ENCODE measurements at places on chromosomes 12 and 14.

DNA sequence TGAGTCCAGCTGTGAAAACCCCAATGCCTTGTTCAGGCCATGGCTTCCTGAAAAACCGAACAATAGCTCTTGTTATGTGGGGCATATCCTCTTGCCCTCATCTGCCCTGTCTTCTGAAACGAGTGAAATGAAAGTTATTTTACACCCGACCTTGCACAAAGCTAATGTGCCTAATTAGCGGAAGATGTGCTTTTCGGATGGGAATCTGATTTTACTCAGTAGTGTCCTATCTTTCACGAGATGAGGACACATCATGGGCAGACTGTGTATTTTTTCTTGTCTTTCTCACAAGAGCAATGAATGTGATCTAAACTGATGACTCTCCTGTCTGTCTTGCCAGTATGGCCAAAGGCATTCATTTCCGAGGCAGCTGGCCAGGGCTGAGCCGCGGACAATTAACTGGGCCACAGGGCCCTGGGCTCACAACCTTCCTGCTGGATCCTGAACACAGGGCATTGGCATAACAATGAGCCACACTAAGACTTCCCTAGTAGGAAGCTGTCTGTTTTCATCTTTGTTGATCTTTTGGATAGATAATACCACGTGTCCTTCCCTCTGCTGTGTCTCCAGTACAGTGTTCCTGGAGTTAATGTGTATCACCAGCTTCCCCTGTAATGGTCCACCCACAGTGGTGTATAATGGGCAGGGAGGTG lies 86.0 kb upstream of the HIF1A start:
- no peak for DNase-seq

DNA sequence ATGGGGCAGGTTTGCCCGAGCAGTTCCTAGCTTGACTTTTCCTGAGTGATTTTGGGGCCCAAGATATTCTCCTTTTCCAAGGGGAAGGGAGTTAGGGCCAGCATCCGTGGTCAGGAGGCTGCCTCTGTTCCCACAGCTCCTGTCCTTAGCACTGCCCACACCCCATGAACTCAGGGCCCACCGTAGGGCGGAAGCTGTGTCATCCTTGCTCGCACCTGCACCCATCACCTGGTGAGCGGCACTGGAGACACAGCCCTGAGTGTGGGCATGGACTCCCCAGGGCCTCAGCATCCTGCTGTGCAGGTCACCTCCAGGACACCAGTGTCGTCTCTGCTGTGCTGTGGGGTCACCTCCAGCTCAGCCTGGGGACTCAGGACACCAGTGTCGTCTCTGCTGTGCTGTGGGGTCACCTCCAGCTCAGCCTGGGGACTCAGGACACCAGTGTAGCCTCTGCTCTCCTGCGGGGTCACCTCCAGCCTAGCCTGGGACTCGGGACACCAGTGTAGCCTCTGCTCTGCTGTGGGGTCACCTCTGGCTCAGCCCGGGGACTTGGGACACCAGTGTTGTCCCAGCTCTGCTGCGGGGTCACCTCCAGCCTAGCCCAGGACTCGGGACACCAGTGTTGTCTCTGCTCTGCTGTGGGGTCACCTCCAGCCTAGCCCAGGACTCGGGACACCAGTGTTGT lies 322.9 kb downstream of the ADGRD1 start:
- DNase-seq, result no peak

DNA sequence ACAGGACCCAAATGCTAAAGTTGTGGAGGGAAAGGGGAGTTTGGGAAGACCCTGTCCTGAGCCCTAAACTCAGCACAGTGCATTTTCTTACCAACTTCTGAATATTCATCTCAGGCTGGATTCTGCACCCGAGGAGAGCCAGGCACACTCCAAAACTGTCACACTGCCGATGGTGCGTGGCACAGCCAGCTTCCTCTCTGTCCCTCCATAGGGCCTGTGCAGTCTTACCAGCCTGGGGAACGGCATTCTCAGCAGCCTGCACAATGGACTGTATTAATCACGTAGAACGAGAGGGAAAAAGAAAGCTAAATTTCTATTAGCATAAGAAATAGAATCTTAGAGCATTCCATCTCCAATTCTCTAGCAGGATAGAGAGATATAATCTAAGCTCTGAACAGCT lies 71.3 kb upstream of the GPATCH2L start:
- no peak for DNase-seq

DNA sequence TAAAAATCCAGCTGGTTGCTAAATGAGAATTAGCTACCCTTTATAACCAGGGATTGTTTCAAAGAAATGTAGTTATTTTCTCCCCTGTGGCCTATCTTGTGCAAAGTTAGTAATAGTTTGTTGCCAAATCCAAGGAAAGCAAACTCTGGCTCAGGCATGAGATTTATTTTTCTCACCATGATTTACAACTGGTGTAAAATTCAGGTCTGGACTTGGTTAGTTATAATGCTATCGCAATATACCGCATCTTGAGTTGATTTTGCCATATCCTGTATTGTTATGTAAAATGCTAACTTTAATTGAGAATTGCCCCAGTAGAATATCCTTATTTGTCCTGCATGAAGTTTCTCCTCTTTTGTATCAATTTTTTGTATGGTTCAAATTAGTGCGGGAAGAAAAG lies 135.5 kb downstream of the CRADD start:
- no peak for DNase-seq

GRCh38 chr12:18483698-18484325 lies 222.5 kb downstream of the PIK3C2G start:
- DNase-seq, result no peak

GRCh38 chr12:45260854-45261253 lies 45.0 kb downstream of the ANO6 start:
- DNase-seq, result no peak

Data from AG04449 (cell line).